Ovary (tissue), 10 donors: ENCODE measurements at places on chromosomes 4 and X. TPM values are rescaled to one million over a fixed set of nuclear protein-coding genes. Genes with fewer than 3 reads are reported as not detected.

Gene CSN1S1
- not detected for total RNA-seq

Gene NSUN7
- total RNA-seq: 4.1 TPM

DNA sequence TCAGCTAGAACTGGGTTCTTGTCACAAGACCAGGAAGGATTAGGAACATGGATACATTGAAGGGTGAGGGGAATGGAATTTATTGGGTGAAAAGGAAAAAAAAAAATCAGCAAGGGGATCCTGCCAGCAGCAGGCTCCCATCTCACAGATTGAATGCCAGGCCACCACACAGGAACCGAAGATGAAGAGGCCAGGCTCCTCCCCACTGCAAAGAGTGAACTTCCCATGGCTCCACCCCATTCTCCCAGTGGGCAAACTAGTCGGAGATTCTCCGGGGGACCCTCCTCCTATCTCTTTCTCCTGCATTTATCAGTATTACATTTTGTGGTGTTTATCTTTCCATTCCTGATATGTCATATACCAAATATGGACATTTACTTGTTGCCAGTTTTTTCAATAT lies 46.0 kb upstream of the MAGED1 start:
- no peak for DNase-seq

DNA sequence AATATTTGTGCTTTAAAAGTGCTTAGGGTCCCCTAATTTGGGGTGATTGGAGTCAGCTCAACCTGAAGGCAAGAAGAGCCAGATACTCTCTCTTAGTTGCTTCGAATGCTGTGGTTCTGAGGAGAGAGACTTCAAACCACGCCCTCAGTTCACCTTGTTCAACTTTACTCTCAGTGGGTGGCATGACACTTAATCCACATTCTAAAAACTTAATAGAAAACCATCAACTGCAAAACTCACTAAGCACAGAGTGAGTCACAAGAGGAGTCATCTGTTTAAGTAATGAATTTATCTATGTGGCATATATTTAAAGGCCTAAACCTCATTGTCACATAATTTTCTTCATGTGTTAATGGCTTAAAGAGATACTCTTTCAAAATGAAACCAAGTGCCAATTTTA lies 99.5 kb upstream of the SLC4A4 start:
- no peak for DNase-seq

- no peak for DNase-seq
Measured at GRCh38 chrX:51860679-51861078, 32.7 kb upstream of the MAGED1 start.

- no peak for DNase-seq
Measured at GRCh38 chrX:120335289-120335688, 24.0 kb upstream of the TMEM255A start.

- peak; percentile 44 for DNase-seq
Measured at GRCh38 chrX:104113222-104113965, 1.1 kb downstream of the ZCCHC18 start.

DNA sequence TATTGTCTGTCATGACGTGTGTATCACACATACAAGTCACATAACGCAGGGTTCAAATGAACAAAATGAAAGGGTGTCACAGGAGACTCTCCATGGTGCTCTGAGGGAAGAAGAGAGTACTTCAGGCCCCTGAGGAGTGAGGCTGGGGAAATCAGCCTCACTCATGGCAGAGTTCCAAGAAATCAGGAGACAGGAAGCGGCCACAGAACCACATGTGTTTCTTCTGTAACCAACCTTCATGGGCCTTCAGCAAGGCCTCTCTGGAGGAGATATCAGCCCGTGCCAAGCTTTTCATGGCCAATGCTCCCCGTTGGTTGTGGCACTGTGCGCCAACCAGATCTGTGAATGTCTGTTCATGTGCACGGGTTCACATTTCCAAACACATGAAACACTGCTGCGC lies 76.0 kb downstream of the NAT8L start:
- no peak for DNase-seq

DNA sequence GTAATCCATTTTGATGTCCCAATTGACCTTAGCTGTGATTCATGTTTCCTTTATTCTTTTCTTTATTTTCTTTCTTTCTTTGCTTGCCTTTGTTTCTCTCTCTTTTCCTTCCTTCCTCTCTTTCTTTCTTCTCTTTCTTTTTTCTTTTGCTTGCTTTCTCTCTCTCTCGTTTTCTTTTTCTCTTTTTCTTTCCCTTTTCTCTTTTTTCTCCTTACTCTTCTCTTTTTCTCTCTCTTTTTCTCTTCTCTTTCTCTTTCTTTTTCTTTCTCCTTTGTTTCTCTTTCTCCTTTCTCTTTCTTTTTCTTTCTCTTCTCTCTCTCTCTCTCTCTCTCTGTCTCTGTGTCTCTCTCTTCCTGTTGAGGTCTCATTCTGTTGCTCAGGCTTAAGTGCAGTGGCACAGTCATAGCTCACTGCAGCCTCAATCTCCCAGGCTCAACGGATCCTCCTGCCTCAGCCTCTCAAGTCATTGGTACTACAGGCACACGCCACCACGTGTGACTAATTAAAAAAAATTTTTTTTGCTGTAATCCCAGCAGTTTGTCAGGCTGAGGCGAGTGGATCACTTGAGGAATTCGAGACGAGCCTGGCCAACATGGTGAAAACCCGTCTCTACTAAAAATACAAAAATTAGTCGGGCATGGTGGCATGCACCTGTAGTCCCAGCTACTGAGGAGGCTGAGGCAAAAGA lies 8.0 kb upstream of the DHRSX start:
- DNase-seq: no peak

DNA sequence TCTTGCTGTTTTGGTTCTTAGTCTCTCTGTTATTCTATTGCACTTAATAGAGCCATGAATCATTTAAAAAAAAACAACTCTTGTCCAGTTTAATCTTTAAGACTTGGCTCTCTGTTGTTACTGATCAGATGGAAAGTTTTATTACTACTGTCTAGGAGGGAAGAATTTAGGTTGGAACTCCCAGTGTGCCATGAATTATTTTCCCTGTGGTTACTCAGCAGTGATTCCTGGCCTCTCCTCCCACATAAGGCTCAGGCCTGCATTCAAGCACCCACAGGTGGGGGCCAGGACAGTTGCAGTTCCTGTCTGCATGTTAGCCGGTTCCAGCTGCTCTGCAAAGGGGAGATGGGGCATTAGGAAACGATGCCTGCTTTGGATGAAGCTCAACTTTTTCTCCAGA lies 29.8 kb upstream of the ESX1 start:
- DNase-seq: no peak

DNA sequence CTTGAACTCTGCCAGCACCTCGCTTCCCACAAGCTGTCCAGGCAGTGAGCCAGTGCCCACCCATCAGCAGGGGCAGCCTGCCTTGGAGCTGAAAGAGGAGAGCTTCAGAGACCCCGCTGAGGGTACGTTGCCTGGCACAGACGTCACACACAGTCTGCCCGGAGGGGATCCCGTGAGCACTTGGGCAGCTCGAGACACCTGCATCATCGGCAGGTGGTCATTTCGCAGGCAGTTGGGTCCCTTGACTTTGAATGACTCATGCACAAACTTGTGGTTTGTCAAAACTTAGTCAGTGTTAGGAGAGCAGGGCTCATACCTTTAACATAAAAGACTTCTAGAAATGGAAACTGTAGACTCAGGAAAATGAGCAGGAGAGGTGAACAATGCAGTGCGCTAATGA lies 9.9 kb downstream of the TACC3 start:
- DNase-seq: no peak

Gene ADGRL3
- total RNA-seq: 2.5 TPM

Gene UGT2B10
- not detected for total RNA-seq

DNA sequence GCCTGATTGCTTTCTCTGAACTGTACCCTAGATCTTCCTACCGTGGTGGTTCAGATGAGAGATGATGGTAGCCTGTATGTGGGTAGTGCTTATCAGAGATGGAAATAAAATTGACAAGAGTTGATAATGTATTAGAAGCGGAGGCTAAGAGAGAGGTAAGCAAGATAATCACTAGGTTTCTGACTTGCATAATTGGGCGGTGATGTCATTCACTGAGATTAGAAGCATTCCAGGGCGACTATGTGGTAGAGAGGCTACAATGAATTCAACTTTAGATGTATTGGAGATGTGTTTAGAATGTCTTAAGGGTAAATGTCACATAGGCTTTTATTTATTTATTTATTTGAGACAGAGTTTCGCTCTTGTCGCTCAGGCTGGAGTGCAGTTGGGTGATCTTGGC lies 415 bp upstream of the TENM3 start:
- DNase-seq: no peak

Gene MFAP3L
- total RNA-seq: 2.1 TPM

DNA sequence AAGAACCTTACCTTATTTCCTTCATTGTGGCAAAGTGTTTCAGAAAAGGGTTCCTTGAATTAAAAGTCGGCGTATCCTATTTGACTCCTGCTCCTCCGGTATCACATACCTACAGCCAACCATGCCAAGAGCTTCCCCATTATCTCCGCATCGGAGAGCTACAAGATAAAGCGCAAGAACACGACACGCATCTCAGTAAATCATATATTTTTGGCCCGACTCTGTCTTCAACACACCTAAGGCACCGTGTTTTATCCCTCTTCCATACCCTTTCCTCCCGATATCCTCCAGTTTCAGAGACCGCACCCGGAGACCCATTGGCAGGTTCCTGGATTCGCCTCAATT lies 497 bp upstream of the THAP9 start:
- DNase-seq: no peak

DNA sequence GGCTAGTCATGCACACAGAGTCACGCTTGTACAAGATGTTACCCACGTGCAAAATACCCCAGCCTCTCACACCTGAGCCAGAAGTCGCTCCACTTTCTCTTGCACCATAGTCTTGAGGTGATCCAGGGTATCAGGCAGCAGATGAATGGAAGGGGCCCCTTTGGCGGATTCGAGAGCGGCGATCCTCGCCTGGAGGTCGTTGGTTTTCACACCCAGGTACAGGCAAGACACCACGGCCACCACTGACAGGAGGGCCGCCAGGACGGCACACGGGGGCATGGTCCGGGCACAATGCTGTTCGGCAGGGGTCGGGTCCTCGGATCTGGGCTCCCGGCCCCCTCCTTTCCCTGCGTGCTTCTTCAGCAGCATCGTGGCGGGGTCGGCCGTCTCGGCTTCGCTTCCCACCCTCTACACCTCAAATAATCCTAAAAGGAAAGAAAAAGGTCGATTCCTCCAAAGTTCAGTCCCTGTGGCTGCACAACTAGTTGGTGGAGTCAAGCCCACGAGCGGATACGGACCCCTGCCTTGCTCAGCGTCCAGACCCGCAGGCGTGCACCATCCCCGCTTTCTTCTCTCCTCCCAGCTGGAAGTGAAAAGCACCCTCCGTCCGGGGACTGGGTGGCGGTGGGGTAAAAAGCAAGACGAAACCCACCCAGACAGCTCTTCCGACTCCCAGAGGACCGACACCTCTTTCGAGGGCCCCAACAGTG lies 652 bp downstream of the COL25A1 start:
- DNase-seq: no peak

Gene MAOB
- 192 TPM for total RNA-seq

DNA sequence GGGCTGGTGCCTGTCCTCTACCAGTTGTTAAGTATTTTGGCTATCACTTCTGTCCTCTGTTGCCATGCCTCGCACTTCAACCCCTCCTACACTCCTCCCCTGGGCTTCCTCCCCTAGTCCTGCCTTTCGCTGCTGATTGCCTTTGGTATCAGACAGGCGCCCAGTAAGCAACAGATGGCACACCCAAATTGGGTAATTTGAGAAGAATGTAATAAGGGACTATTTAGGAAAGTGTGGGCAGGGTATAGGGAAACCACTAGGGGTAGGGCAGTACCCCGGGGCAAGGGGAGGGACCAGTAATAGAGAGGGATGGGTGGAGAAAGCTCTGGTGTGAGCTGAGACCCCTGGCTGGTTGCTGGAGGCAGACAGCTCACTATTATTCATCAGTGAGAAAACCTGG lies 172.7 kb upstream of the USP9X start:
- DNase-seq: no peak

- no peak for DNase-seq
Measured at GRCh38 chrX:139581068-139581467, 50.5 kb downstream of the F9 start.

- DNase-seq: no peak
Measured at GRCh38 chr4:48472794-48473193, 10.3 kb upstream of the SLC10A4 start.

Gene PGM2
- total RNA-seq: 24.0 TPM

Gene CT45A1
- not detected for total RNA-seq

DNA sequence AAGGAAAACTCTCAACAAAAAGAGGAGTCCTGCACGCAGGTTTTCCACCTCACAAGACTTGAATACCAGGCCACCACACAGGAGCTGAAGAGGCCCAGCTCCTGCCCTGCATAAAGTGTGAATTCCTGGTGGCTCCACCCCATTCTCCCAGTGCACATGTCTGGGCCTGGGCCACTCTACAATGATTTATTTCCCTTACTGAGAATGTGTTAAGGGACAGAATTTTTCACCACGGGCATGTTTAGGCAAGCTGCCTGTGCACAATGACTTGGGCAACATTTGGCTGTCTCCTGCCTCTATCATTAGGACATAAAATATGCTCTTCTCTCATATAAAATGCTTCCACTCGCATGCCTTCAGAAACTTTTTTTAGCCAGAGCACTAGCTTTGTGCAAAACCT lies 197.1 kb downstream of the SLC7A11 start:
- DNase-seq: no peak

DNA sequence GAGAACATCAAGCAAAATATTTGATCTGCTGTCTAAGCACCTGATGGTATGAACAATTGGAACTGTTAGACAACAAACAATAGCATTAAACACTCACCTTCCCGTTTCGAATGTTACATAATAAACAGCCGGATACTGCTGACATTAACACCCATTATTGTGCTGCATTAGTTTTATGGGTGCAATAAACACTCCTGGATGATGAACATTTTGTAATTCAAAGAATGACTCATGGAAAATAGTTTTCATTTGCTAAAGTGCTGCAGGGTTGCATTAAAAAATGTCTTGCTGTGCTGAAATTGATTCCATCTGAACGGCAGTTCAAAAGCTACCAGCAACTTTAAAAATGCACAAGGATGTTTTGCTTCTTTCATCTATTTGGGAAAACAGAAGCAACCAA lies 100.8 kb upstream of the SORBS2 start:
- no peak for DNase-seq

DNA sequence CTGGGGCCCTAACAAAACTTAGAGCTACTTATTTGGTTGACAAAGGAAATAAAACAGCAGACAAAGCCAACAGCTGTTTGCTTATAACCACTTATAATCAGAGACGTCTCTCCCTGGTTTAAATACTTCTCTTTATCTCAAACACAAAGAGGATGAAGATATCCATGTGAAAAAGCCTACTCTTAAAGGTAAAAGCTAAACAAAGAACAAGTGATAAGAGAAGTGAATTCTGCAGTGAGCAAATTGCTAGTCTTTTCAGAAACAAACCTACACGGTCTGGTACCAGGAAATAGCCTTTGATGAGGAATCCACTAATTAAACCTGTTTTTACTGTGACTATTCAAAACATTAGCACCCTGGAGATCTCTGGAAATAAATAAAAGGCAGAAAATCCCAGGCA lies 46.7 kb downstream of the GRIA3 start:
- no peak for DNase-seq

Gene SMR3A
- not detected for total RNA-seq

Gene OPRPN
- not detected for total RNA-seq

GRCh38 chr4:176277162-176277904 lies 8.3 kb upstream of the ASB5 start:
- DNase-seq: peak; percentile 33
